Neural crest cell (in vitro differentiated cells): ENCODE measurements at places on chromosomes 7 and 10.

DNA sequence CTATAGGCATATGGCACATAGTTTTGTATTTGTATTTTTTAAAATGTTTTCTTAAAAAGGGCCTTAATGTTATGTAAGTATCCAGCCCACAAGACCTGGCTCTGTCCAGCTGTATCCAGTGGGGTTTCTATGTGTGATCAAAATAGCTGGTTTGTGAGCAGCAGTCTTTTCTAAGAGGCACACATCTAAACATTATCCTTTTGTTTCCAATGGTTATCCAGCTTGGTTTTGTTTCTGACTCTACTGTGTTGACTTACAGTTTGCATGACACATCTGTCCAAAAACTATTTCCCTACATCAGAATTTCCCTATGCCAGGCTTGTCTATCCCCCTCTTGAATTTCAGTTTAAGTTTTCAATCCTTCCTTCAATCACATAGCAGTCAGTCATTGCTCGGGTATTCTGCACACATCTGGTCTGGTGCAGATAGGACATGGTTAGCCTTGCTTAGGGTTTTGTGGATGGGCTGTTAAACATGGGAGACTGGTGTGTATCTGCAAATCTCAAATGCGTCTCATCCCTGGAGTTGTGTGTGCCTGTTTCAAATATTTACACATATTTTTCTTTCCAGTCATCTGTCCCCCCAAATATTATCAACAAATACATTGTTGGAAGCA lies 104.2 kb downstream of the SAMD9 start:
- no peak for DNase-seq

DNA sequence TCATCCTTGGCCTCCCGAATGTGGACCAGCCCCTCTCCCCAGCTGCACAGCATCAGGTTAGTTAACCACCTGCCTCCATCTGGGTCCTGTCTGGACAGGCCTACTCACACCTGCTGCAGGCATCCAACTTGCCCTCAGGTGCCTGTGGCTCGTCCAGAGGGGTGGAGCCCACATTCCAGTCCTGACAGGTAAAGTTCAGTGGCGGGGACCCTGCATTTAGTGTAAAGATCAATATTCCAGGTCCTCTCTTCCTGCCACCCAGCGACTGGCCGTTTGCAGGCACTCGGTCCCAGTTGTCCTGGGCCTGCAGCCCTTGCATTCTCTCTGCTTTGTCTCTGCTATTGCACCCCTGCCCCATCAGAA lies 15.0 kb downstream of the HTRA1 start:
- DNase-seq = no peak

GRCh38 chr7:155204744-155205367 lies 92.8 kb upstream of the INSIG1 start:
- DNase-seq = no peak

DNA sequence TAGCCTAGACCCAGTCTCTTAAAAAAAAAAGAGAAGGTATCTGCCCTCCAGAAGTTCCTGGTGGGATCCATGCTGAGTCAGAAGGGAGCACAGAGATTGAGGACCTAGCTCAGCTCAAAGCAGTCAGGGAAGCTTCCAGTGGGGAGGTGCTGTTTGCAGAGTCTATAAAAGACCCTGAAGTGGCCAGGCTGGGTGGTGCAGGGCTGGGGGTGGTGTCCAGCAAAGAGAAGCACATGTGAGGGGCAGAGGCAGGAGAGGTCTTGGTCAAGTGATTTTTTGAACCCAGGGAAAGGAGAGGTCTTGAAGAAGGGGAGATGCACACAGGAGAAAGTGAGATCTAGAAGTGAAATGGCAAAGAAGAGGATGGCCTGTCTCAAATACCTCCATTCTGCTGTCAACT lies 130.4 kb upstream of the PODXL start:
- DNase-seq = no peak

GRCh38 chr10:102775935-102776669 lies 32.4 kb downstream of the WBP1L start:
- peak; percentile 28 for DNase-seq

- no peak for DNase-seq
Observed at GRCh38 chr7:28389504-28390395, 22.6 kb upstream of the CREB5 start.

DNA sequence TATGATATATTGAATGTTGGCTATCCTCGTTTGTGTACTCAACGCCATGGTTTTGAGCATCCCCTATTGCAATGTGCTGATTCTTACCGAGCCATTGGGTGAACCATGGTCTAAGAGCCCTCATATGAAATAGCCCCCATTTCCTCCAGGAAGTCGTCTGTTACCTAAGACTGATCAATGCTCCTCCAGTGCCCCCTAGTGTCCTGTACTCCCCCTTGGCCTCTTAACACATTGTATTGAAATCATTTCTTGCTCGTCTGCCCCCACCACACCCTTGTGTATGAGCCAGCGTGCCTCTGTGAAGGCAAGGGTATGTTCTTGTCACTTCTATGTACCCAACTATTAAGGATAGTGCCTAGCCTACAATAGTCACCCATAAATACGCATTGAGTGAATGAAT lies 11.2 kb upstream of the SLC35B4 start:
- DNase-seq = peak; percentile 36

- DNase-seq = no peak
Observed at GRCh38 chr10:10967029-10967428, 50.6 kb upstream of the CELF2 start.

- DNase-seq = no peak
Observed at GRCh38 chr10:110858297-110858934, 13.3 kb upstream of the PDCD4 start.

DNA sequence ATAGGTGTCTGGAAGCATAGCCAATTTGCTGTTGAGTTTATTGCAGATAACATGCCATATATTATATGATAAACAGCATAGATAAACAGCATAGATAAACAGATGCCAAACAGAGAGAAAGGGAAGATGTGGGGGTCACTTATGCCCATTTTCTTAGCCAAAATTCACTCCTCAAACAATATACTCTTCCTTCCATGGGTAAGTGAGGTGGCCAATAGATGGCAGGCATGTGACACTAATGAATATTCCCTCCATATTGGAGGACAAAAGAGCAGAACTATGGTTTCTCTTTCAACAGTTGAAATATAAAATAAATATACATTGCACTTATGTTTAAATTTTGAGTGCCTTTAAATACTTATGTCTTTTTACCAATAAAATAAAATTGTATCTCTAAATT lies 1212.8 kb downstream of the REEP3 start:
- DNase-seq = peak; percentile 2

DNA sequence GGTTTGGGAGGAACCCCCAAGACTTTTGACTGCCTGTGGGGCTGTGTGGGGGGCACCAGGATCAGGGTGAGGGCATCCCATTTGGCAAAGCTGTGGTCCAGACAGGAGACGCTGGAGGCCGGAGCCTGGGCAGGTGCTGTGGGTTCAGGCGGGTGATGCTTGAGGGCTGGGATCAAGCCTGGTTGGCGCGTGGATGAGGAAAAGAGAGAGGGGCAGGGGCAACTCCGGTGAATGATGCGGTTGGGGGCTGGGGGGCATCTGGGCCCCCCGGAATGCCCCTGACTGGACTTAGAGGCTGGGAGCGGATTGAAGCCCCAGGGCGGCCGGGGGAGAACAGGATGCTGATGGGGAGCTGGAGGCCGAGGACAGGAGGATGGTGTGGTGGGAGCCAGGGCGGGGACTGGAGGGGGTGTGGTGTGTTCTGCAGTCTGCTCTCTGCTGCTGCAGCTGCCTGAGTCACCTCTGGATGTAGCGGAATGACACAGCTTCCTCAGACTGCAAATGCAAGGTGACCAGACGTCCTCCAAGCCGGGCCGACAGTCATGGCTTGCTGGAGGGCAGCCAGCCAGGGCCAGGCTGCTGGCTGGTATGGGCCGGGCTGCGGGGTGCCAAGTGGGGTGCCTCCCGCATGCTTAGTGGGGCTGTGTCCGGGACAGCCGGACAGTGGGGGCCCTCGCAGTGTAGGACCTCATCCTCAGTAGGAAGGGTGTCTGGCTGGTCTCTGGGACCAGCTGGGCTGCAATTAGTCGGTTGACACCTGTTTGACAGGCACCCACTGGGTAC lies 3.2 kb downstream of the MAFK start:
- DNase-seq = no peak

- no peak for DNase-seq
Observed at GRCh38 chr10:112269266-112269665, 13.9 kb upstream of the TECTB start.

- no peak for DNase-seq
Observed at GRCh38 chr10:91901784-91902677, 7.3 kb downstream of the FGFBP3 start.

GRCh38 chr7:87151729-87152111 lies 533 bp upstream of the DMTF1 start:
- DNase-seq = no peak

- DNase-seq = no peak
Observed at GRCh38 chr10:42985436-42986316, 91.2 kb upstream of the RET start.

DNA sequence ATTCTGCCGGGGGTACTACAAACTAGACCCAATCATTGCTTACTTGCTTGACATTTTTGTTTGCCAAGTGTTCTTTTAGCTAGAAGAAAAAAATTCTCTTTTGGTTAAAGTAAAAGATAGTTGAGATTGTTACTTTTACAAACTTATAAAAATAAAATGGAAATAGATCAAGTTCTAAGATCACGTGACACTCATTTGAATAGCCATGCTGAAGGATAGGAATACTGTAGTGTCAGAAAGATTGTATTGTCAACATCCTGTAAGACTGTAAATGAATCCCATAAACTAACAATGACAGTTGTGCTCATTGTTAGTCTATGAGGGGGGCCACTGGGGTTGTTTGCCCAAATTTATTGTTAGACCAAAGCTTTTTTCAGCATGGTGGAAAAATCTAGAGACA lies 10.5 kb downstream of the NRG3 start:
- no peak for DNase-seq
